Thoracic aorta (tissue), 2 donors: ENCODE measurements at places on chromosomes 5 and 9.

DNA sequence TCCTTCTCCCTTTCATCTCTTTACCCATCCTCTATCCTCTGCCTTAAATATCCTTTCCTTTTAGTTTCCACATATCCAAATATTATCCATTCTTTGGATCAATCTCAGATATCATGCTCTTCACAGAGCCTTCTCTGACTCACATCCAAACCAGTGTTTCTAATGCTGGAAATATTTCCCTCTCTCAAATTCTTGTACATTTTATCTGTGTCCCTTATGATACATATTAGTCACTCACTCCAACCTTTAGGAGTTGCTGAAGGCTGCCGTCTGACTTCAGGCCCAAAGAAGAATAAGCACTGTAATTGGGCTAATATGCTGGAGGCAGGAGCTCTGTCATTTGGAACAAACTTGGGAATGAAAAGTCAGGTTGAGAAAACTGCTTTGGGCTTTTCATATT, 156.4 kb upstream of the RUSC2 start:
- no peak for DNase-seq

DNA sequence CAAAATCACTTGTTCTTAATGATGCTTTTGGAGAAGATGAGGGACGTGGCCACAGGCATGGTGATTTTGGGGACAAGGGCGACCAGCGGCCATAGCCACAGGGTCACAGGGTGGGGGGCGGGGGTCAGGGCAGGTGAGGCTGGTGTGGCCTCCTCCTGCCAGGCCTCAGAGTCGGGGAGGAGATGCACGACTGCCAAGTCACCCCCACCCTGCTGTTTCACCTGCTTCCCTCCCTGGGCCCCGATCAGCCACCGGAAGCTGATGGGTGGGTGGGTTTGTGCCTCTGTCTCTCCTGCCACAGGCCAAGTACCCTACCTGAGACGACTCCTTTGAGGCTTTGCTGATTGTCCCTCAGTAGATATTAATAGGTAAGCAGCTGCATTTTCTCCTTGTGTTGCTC, 199.3 kb downstream of the PAX5 start:
- DNase-seq, result no peak

DNA sequence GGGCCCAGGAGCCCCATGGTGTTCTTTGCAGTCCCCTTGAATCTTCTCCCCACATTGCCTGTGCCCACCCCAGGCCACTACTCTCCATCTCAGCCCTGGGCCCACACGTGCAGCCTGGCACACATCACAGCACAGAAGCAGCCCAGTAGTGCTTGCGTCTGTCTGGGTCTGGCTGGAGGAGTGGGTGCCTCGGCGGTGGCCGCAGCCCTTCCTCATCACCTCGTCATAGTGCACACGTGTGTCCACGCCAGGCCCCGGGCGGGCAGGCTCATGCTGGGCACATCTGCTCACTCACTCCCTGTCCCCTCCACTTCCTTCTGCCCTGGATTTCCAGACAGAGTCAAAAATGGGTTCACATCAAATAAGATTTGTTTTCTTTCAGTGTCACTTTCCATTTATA, 33.3 kb downstream of the FGF1 start:
- DNase-seq, result no peak

DNA sequence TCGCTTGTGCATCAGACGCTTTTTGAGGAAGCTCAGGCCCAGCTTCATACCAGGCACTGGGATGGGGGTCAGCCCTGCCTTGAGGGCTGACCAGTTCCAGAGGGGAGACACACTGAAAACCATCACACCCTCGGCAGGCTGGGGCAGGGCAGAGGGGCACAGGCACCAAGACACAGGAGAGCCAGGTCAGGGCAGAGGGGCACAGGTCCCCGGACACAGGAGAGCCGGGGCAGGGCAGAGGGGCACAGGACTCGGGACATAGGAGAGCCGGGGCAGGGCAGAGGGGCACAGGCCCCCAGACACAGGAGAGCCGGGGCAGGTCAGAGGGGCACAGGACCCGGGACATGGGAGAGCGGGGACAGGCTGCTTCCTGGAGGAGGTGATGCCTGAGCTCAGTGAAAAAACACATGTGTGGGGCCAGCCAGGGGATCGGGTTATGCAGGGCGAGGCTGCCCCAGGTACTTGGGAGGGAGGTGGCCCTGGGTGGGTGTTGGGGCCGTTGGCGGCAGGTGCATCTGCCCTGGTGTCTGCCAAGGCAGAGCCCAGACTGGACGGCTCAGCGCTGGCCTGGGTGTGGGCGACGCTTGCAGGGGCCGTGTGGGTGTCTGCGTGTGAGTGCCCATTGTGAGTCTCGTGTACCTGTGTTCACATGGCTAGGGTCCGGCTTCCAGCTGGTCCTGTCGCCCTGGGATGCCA, 15.1 kb upstream of the SLC2A6 start:
- no peak for DNase-seq

GRCh38 chr9:85433046-85433445, 308.7 kb downstream of the AGTPBP1 start:
- DNase-seq, result no peak

DNA sequence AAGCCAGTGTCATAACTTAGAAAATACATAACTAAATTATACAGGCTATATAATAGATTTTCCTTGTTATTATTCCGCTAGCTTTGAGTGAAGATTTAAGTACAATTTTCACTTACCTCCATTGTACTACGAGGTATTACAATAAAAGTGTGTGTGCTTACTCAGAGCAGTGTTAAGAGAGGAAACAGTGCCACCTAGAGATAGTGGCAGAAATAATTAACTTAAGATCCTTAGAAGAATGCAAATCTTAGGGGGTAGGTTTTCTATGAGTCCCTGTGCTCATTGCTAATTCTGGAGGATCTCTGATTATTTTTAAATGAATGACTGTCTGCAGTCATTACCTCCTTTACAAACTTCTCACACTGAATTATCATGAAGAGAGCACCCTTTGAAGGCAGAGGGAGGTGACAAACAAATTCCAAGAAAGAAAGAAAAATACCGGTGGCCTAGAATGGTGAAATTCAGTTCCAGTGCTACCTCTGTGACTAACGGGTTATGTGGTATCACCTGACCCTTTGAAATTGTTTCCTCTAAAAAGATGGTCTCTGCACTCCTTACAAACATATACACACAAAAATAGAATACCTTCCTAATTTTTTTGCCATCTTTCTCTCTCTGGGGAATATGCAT, 379.8 kb downstream of the TRIM36 start:
- DNase-seq, result no peak

- DNase-seq, result no peak
Observed at GRCh38 chr9:95217936-95218335, 99.6 kb downstream of the FANCC start.

GRCh38 chr9:91949946-91950664, at the start of gene ROR2:
TSS of gene ROR2 (minus strand) at chr9:91950228.
- DNase-seq, result no peak

DNA sequence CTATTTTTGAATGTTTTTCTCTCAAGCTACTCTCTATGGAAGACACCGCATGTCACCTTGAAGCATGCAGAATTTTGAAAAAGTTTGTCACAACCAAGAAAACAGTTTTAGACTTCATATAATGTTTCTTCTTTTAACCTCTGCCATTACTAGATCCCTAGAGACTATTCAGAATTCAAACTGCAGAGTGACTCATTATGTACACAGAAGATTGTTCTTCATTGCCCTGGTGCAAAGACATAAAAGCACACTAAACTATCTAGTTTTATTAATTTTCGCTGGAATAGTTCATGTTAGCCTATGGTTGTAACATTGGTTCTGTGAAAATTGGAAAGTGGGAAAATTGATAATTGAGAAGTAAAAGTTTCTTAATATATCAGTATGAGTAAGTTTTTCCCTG, 18.4 kb downstream of the F2RL2 start:
- no peak for DNase-seq

- DNase-seq, result peak; percentile 9
Observed at GRCh38 chr9:71806901-71807307, 38.6 kb upstream of the CEMIP2 start.

DNA sequence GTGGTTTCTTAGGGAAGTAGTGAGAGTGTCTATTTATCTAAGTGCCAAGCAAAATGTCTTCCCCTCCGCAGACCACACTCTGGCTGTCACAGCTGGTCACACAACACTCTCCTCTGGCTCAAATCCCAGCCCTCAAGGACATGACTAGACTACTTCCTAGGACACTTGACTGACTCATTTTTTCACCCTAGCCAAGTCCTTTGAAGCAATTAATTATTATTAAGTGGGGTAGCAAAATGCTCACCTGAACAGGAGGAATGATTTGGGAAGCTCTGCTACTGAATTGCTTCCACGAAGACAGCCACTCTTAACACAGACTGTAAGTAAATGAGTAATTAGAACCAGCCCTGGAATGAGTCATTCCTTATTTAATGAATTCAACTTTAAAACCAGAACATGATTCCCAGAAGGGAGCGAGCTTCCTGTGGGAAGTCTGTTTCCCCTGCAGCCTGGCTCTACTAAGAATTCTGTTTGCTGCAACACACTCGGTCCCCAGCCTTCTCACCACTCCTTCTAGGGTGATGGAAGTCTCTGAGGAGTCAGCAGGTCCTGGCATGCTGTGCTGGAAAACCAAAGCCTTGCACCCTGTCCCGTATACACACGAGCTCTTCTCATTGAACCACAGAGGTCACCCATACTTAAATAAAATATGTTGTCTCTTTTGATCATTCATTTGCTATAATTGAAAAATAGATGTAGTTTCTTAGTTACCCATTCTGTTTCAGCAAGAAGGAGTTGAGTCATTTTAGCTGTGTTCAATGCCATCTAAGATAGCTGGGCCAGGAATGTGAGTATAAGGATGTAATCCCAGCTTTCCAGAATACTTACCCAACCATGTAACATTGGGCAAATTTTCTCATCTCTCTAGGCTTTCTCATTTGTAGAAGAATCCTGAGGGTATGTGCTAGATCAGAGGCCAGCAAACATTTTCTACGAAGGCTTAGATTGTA, 218.6 kb upstream of the RASEF start:
- DNase-seq, result no peak

DNA sequence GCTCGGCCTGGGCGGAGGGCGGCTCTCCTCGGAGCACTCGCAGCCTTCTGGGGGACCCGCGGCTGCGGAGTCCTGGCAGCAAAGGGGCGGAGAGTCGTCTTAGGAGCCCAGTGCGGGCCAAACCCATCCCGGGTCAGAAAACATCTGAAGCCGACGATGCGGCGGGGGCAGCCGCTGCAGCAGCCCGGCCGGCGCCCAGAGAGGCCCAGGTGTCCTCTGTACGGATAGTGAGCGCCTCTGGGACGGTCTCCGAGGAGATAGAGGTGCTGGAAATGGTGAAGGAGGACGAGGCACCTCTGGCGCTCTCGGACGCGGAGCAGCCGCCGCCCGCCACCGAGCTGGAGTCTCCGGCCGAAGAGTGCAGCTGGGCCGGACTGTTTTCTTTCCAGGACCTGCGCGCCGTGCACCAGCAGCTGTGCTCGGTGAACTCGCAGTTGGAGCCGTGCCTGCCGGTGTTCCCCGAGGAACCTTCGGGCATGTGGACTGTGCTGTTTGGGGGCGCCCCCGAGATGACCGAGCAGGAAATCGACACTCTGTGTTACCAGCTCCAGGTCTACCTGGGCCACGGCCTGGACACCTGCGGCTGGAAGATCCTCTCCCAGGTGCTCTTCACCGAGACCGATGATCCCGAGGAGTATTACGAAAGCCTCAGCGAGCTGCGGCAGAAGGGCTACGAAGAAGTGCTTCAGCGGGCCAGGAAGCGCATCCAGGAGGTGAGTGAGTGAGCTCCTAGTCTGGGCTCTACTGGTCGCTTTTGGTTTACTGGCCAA, 1.2 kb downstream of the JMY start:
- no peak for DNase-seq

DNA sequence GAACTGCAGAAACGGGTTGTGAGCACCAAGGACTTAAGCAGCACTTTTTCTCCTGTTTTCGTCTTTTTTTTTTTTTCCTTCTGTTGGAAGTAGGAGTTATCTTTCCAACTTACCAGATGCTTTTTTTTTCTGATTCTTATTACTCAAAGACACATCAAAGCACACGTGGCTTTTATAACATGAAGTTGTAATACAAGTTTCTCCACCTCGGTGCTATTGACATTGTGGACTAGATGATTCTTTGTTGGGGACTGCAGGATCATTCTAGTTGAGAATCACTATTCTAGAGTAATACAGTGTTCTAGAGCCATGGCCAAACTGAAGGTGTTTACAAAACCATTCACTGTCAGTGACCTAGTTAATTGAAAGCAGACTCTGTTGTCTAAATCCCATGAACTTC, 51.5 kb downstream of the MYO10 start:
- no peak for DNase-seq

GRCh38 chr9:136122425-136123383, 4.0 kb upstream of the TMEM250 start:
- peak; percentile 31 for DNase-seq

- no peak for DNase-seq
Observed at GRCh38 chr5:124315741-124316415, 430.6 kb downstream of the ZNF608 start.

DNA sequence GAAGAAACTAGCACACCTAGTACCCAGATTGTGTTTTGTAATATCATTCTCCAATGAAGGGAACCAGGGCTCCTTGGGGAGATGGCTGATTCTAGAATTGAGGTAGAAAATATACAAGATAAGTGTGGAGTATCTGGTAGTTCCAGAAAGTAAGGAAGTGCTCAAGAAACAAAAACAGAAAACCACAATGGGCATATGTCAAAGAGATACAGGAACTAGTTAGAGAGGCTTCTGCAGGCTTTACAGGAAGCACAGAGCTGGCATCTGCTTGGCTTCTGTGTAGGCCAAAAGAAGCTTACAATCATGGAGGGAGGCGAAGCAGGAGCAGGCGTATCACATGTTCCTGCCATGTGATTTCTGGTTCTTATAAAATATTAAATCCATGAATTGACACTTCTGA, 105.7 kb upstream of the TMEM161B start:
- no peak for DNase-seq

DNA sequence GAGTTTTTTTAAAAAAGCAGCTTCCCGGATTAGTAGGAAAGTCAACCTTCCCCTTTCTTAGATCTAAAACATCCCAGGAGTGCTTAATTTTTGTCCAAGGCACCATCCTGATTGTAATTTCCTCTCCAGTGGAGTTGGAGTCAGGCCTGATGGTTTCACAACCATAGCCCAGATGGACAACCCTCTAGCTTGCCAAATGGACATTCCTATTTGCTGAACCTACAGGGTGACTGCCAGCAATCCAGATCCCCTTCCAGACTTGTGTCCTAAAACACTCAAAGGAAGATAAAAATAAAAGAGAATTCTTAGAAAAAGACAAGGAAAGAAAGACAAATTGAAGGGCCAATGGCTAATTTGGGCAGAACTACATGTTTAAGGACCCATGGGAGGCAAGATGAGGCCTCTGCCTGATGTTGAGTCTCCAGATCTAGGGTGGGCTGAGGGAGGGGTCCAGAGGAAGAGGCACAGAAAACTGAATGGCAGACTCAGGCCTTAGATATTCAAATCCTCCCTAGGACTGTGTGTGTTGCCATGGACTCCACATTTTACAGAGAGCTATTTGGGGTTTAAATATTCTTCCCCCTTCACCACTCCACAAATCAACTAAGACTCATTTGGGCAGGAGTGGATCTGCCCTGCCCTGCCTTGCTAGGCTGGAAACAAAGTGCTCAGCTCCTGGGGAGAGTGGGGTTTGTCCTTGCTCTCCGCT, 38.5 kb upstream of the SLC44A1 start:
- peak; percentile 26 for DNase-seq
